ENCODE measurements at places on chromosomes 6 and 20.

GRCh38 chr6:127263481-127263880 lies 3.2 kb upstream of the RNF146 start:
- DNase-seq, result no peak

DNA sequence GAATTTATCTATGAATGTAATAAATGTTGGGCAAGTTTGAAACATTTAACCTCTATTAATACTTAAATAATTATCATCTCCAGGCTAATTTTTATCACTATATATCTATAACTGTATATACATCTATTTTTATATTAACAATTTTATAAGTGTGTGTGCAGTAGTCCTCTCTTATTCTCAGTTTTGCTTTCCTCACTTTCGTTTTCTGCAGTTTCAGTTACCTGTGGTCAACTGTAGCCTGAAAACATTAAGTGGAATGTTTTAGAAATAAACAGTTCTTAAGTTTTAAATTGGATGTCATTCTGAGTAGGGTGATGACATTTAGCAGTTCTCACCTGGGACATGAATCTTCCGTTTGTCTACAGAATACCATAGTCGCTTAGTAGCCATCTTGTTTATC lies 379.4 kb upstream of the MAN1A1 start:
- DNase-seq, result no peak

DNA sequence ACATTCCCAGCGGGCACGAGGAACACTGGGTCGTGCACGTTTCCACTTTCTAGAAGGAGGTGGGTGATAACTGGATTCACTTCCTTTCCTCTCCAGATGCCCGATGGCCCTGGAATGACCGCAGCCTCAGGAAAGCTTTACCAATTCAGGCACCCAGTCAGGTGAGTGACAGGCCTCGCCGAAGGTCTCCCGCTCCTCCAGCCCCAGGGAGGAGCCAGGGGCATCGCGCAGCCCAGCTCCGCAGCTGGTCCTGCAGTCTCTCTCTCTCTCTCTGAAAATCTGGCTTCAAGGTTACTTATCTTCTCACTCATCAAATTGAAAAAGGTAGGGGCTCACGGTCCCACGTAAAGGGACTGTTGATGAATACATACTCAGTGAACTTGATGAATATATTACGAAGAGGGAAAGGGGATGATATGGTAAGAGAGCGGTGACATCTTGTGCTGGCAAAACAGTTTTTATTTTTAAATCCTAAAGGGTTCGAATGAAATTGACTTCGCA lies 891 bp downstream of the RIPPLY2 start:
- DNase-seq, result no peak

- DNase-seq, result no peak
These were observed at the start of gene TLDC2 for GRCh38 chr20:36875702-36876472. TLDC2 (plus strand) TSS chr20:36876138; CDS start chr20:36876175, 37 bp downstream.

GRCh38 chr6:88366672-88367071 lies 200.5 kb upstream of the CNR1 start:
- DNase-seq, result no peak

DNA sequence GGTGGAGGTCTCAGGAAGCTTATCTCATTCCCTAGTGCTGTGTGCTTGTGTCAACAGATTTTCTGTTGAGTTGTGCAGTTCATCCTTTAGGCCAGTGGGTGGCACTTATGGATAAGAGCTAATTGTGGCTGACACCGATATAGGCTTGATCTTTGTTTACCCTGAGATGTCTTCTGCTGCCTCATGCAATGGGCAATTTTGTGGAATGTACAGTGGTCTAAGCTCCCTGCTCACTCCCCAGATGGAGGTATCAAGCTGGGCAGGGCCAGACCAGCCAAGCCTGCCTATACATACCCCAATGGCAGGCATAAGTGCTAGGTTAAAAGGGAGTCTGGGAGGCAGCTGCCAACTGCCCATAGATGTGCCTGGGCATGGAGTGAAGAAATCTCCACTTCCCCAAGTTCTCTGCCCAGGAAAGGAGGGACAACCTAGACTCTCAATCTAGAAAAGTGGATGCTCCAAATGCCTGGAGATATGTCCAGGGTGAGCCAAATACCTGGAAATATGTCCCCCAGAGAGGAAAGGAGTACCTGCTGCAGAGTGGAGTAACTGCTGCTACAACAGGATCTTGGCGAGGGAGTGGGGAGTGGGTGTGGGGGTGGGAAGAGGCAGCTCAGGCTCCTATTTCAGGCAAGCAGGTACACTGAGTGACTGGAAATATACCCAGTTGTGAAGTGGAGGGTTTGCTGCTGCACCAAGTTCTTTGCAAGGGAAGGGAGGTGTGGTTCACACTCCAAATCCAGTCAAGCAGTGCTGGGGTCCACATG lies 53.2 kb upstream of the ARG1 start:
- DNase-seq, result peak; percentile 47

DNA sequence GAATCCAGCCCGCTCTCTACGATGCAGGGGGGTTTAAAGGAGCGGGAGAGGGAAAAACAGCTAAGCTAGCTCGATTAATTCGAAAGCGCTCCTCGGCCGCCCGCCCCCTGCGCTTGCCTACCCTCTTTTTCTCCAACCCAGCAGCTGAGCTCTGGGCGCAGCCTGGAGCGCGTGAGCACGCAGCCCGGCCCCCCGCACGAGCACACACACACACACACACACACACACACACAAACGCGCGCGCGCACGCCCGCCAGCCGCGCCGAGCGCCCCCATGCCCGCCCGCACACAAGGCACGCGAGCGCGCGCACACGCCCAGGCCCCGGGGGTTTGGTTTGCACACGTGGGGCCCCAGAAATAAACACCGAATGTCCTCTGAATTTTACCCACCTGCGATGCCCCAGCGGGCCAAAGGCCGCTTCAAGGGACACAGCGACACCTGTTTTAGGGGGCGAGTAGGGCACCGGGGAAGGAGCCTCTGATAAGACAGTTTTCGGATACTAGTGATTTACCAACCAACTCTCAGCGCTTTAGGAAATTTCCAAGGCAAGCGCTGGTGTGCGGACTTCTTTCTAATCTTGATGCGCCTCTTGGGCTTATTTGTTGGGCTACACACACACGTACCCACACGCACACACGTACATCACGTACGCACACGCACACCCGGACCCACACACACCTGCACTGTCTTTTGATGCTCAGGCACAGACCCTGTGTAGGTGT lies 802 bp upstream of the NRN1 start:
- DNase-seq, result no peak

GRCh38 chr20:31355981-31356380 lies 12.4 kb upstream of the DEFB118 start:
- DNase-seq, result no peak

DNA sequence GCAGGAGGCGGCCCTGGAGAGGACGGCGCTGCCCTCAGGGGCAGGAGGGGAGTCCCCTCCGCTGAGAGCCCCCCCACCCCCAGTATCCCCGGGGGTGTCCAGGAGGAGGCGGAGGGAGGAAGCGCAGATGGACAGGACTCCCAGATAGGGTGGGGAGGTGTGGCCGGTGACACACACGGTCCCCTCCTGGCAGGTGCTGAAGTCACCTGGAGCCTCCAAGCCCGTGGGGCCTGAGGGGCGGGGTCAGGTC lies 1.4 kb downstream of the STMN3 start:
- no peak for DNase-seq

DNA sequence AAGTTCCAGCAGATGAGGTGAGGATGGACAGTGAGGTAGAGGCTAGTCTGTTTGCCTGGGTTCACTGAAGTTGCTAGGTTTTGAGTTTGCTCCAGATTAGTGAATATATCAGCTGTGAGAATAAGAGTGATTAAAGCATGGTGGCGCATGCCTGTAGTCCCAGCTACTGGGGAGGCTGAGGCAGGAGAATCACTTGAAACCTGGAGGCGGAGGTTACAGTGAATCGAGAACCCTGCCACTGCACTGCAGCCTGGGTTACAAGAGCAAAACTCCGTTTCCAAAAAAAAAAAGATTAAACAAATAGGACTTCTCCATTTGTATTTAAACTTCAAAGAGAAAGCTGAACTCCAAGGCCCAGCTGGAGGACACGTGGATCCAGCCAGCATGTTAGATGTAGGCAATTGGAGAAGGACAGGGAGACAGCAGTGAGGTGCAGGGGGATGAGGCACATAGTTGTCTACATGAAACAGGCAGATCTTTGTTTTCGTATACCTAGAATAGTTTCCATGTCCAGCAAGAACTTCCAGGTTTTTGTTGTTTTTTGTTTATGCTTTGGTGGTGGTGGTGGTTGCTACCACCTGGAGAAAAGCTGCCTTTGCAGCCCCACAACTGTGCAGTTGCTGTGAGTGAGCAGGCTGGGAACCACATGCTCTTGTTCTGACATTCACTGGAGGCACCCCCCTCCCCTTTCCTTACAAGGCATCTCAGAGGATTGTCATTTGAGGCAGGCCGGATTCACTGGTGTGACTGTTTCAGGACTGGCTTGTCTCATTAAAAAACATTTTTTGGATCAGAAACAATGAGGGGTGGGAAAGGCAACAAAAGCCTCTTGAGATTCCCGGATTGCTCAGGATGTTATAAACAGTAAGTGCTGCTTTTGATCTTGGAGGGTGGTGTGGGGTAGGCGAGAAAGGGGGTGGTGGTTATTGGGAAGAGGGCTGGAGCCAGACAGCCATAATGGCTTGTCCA lies 72.3 kb downstream of the JARID2 start:
- DNase-seq, result no peak

GRCh38 chr6:148138573-148138972 lies 204.1 kb upstream of the SASH1 start:
- no peak for DNase-seq

DNA sequence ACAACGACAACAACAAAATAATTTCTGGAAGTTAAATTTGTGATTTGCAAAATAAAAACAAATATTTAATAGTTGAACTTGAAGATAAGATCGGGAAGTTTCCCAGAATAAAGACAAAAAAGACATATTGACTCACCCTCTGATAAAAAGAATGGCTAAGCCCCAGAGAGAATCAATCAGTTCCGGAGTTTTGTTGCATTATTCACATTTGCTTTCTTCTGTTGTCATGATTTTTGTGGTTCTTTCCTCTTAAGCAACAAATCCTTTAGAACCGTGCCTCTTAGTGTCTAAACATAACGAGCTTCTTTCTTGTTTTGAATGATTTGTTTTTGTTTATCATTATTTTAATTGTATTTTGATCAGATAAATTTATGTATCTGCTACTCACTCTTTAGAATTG lies 337.7 kb upstream of the PRND start:
- DNase-seq, result no peak

- no peak for DNase-seq
These were observed 375 bp upstream of the TMEM14C start for GRCh38 chr6:10722570-10722819.

DNA sequence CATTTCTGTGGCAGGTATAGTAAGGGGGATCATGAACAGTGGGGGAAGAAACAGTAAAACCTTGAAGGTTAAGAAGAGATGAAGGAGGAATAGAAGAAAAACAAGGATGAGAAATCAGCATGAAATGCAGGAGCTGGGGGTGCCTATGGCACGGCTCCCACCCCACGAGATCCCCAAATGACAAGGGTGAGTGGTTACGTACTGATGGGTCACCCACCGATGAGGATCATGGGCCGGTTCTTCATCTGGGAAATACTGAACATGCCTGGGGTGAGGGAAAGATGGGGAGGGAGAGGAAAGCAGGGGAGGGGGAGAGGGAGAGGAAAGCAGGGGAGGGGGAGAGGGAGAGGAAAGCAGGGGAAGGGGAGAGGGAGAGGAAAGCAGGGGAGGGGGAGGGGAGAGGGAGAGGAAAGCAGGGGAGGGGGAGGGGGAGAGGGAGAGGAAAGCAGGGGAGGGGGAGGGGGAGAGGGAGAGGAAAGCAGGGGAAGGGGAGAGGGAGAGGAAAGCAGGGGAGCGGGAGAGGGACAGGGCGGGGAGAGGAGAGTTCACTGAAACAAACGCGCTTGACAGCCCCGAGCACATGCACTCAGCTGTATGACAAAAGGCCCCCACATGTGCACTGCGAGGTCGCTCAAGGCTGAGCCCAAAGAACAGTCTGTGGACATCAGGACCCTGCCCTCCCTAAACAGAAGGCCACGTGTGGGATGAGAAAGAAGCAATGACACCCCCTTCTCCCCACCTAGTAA lies 25.3 kb downstream of the MOCS1 start:
- DNase-seq, result no peak

GRCh38 chr6:106509420-106510089 lies 119.7 kb downstream of the RTN4IP1 start:
- peak; percentile 54 for DNase-seq

GRCh38 chr6:84411060-84411629 lies 183.7 kb upstream of the CEP162 start:
- DNase-seq, result no peak

DNA sequence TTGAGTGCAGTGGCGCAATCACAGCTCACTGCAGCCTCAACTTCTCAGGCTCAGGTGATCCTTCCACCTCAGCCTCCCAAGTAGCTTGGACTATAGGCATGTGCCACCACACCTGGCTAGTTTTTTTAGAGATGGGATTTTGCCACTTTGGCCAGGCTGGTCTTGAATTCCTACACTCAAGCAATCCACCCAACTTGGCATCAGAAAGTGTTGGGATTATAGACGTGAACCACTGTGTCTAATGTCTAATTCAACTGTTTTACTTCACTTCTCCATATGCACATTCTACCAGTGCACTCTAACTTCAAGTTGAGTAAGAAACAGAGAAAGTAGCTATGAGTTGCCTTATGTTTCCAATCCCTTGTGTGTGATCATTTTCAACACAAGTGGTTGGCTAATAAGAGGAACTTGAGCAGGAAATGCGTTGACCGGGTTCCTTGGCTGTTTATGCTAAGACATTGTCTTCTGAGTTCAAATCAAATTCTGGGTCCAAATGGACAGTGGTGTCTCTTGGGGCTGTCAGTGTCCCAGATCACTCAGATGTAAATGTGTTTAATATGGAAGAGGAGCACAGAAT lies 23.9 kb downstream of the ZNF337 start:
- no peak for DNase-seq

GRCh38 chr20:9514072-9514460 lies 324 bp upstream of the LAMP5 start:
- DNase-seq, result no peak

- DNase-seq, result no peak
These were observed 14.9 kb upstream of the MATN4 start for GRCh38 chr20:45322952-45323383.

- DNase-seq, result no peak
These were observed 44.7 kb downstream of the SOBP start for GRCh38 chr6:107534571-107535141.

DNA sequence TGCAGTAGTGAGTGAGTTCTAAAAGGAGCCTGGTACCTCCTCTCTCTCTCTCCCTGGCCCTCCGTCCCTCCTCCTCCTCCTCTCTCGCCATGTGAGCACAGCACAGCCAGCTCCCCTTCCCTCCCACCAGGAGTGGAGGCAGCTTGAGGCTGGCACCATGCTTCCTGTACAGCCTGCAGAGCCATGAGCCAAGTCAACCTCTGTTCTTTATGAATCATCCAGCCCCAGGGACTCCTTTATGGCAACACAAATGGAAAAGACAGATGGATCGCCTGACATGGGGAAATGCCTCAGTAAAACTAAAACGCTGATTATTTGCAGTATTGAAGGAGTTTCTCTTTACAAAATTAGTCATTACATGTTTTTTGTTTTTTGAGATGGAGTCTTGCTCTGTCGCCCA lies 233.7 kb upstream of the ARID1B start:
- no peak for DNase-seq

DNA sequence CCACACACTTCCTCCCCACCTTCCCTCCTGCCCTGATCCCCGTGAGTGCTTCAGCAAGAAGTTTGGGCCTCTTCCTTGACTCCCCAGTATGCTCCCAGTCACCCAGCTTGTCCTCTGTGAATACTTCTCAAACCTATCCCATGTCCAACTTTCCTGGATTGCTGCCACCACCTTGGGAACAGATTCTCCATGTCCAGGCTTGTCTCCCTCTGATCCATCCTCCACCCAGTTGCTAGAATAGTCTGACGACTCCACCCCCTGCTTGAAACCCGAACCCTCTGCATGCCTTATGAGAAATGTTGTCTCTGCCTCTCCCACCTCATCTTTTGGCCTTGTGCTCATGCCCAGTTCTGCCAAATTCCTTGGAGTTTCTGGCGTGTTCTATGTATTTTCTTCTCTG lies 108.0 kb downstream of the PPP1R14C start:
- no peak for DNase-seq

All from stimulated activated CD8-positive, alpha-beta memory T cell treated with anti-CD3 and anti-CD28 coated beads, Interleukin-4, amount 100 ng/mL, for 48 hours (primary cell).